ENCODE measurements at places on chromosomes 11 and 22.

GRCh38 chr11:43643898-43644620 is 36.5 kb upstream of the HSD17B12 start:
- DNase-seq: peak; percentile 89

DNA sequence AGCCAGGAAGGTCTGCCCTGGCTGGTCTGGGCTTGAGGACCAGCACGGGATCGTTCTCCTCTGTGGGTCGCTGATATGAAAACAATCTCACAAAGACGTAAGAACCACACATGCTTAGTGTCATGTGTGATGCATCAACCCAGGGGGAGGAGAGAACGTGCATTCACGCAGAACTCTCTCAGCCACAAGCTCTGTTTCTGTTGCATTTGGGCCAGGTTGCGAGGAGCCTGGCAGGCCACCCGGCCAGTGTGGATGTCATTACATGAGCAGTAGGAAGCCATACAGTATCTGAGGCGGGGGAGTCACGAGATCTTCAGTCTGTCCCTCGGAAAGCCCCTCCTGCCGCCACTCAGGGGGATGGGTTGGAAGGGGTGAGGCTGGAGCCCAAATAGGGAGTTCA is 53.1 kb upstream of the KCNQ1OT1 start:
- no peak for DNase-seq

- no peak for DNase-seq
These were observed 95.3 kb downstream of the MED15 start for GRCh38 chr22:20602609-20603164.

DNA sequence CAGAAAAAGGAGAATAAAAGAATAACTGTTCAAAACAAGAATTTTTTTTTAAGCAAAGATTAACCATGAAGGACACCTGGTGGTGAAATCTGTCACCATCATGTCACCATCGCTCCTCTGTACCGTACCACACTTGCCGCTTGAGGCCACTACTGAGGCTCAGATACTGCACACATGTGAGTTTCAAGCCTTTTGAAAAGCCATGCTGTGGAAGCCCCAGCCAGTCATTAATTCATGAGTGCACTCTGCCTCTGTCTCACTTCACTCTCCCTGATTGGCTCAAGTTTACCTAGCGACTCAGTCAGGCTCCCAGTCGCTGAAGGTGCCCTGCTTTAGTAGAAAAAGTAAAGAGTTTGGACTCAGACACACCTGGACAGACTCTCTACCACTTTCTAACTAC is 6.6 kb upstream of the MS4A12 start:
- DNase-seq: peak; percentile 39

DNA sequence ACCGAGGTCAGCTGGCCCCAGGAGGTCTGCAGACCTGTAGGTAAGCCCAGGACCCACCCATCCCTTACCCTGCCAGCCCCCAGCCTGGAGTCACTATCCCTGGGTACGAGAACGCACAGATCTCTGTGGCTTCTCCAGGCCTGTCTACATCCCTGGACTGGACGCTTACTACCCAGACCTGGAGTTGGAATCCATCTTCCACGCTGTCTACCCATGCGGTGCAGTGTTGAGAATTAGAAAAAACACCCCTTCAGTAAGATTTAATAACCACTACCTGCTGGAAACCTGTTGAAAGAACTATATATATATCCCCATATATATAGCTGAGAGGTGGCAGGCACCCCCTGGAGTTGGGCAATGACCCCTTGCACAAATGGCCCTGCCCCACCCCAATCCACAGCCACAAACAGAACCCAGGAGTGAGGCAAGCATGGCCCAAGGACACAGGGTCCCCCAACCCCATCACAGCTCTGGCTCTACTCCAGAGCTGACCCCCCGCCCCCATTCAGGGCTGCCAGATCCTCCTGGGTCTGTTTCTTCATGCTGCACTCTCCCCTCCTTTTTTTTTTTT is 17.7 kb upstream of the RGL4 start:
- no peak for DNase-seq

DNA sequence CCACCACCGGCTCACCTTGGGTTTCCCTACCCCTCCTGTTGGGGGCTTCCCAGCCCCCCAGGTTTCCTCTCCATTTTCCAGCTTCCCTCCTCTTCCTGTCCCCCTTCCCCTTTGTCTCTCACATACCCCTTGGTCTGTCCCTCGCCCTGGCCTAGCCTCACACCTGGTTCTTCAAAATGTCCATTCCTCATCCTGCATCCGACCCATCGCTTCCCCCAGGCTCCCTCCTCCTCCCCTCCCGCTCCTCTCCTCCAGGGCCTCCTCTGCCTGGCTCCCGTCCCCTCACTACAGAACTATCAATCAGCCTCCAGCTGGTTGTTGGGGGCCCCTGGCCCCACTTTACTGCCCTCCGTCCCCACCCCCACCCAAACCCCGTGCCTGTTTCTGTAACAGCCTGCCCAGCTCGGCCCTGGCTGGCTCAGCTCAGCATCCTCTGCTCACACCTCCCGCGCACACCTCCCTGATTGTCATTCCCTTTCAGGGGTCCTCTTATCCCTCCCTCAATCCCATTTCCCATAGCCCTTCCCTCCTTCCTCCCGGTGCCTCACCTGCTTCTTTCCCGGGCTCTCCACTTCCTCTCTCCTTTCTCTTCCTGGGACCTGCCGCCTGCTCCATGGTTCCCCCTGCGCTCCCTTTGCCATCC is 1.2 kb downstream of the CNIH2 start:
- no peak for DNase-seq

DNA sequence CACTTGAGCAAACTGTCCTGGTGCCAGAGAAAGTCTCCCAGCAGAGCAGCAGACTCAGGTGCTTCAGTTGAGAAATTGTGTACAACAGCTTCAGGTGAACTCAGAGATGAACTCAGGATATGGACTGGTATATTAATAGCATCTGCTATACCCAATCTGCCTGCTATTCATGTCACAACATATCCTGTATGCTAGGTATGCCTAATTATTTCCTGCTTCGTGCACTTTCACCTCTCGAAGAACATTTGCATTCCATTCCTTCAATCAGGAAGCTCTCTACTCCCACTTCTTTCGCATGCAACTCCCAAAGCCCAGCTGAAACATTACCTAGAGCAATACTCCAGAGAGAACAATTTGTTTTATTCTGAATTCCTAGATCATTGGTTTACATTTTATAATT is 207.7 kb downstream of the KCNA4 start:
- no peak for DNase-seq

DNA sequence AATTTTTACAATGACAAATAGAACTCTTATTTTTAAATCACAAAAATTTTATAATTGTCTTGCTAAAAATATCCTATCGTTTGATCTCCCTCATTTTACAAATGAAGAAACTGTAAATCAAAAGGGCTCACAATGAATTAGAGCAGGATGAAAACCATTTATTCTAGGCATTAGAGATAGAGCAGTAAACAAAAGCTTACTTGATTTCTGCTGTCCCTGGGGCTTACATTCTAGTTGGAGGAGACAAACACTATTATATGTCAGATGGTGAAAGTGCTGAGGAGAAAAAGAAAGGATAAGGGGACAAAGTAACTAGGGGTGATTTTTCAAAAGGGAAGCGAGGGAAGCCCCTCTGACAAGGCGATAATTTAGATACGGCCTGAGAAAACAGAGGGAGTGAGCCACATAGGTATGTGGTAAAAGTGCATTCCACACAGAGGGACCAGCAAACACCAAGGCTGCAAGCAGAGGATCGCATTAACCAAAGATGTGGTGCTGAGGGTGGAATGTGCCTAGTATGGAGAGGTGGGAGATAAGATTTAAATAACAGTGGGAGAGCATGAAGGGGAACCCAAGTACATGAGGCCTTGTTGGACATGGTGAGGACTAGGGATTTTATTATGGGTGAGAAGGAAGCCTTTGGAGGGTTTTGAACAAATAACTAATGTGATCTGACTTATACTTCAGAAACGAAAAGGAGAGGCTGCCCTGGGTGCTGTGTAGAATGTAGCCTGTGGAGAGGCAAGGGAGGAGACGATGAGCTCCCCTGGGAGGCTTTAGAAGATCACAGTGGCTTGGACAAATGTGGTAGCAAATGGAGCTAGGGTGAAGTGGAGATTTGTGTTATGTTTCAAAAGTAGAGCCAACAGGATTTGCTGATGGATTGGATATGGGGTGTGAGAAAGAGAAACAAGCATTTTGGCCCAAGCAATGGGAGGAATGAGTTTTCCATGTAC is 62.1 kb downstream of the PDHX start:
- no peak for DNase-seq

GRCh38 chr11:60874421-60875365 is 7.4 kb downstream of the ZP1 start:
- no peak for DNase-seq

DNA sequence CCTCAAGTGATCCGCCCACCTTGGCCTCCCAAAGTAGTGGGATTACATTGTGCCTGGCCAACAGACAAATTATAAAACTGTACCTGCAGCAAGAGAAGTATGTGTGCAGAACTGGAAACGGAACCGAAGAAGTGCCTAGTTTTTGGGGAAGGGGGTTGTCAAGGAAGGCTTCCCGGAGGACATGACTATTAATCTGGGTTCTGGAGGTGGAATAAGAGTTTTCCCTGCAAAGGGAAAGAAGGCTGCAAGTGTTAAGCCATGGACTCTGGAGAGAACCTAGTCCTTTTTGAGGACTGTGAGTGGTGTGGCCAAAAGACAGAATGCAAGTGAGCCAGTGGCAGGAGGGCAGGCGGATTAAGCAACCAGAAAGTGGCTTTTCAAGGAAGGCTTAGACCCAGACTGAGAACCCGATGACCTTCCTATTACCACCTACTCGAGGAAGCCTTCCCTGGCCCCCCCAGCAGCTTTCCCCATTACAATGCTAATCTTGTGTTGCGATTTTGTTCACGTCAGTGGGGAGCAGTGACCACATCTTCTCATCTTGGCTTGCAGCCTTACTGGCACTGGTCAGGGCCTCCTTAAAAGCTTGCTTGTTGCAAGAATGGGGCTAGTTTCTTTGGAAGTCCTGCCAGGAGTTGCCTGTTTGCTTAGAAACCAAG is 5.7 kb upstream of the SEPTIN3 start:
- no peak for DNase-seq

DNA sequence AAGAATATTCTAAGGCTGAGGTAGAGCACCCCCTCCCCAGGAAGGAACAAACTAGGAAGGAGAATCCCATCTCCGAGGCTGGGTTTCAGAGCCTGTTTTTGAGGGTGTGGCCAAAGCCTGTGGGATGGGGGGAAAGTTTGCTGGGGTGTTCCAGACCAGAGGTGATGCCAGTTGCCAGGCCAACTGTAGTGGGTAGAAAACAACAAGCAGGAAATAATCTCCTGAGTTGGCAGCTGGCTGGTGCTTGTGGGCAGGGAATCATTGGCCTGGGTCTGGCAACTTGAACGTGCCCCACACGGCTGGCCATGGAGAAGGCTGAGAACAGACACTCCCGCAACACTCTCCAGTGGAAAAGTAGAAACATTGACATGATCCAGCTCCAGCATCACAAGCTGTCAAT is 385.6 kb downstream of the ETS1 start:
- no peak for DNase-seq

Data from HEK293T (cell line).